ENCODE measurements at places on chromosomes 6 and 20.
A peak's percentile ranks its signal among the peaks of the same experiment; 100 is the strongest.

DNA sequence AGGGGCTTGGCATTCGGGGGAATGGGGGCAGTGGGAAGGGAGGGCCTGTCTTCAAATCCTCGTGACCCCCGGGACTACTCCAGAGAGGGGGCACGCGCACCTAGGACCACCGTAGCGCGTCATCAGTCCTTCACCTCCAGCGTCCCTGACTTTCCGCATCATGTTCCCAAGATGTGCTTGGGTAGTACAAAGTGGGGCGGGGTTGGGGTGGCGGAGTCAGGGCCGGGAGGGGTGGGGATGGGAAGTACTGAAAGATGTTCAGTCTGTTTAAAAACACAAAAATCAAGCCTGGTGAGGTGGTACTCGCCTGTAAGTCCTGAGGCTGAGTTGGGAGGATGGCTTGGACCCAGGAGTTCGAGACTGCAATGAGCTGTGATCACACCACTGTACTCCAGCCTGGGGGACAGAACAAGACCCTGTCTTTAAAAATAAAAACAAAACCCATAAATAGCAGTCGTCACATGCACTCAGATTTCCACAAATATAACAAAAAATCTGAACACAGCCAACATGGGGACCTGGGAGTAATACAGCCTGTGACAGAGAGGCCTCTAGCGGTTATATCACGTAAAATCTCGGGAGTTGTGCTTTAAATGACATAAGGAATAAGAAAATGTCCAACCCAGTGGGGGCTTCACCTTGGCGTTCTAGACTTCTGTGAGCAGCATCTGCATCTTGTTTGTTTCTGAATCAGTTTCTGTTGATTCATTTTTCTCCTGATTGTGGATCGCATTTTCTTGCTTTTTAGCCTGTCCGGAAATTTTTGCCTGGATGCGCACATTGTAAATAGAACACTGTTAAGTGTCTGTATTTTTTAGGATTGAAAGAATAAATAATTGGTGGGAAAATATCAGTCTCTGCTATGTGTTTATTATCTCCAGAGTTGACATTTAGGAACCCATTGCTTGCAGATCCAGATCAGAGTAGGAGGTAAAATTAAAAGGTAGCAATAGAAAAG lies 698 bp upstream of the LRP11 start:
- DNase-seq, result peak; percentile 88

GRCh38 chr6:57177545-57178265 lies 5.6 kb downstream of the BAG2 start:
- no peak for DNase-seq

- DNase-seq, result no peak
Observed at GRCh38 chr6:16698997-16699868, 62.0 kb downstream of the ATXN1 start.

GRCh38 chr6:64330694-64331307 lies 695.2 kb downstream of the PHF3 start:
- DNase-seq, result peak; percentile 70

GRCh38 chr6:41901882-41902519 lies 6.8 kb upstream of the USP49 start:
- DNase-seq, result no peak

DNA sequence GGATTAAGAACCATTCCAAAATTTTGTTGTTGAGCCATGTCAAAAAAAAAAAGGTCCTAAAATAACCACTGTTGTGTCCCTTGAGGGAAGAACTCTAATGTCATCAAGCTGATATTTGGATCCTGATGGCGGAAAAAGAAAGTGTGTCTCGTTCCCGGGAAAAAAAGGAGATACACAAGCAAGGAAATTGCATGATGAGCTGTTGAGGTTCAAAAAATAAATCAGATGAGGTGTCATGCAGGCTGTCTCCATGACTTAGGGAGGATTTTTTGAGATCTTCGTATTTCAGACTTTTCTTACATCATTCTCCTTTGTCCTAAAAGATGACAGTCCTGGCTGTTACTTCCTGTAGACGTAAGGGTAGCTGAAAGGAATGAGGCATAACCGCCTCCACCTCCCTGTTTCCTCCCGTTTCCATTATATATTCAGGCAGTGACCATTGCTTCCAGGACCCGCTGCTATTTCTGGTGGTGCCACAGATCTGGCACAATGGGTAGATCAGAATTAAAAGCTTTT lies 117.3 kb upstream of the TNFAIP3 start:
- peak; percentile 10 for DNase-seq

DNA sequence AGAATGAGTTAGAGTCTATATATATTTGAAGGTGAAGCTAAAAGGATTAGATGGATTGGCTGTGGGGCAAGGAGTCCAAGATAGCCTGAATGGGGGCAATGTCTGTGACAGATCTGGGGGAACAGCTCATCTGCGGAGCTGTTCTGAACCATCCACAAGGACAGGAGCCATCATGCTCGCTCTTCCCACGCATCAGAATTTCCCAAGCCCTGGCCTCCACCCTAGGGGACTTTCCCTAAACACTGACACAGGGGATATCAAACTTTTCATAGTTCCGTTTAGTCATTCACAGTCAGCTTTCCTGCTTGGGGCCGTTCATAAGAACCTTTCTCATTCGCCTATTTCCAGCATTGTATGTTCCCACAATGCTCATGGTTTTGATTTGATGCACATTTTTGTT lies 37.6 kb upstream of the CCN6 start:
- no peak for DNase-seq

DNA sequence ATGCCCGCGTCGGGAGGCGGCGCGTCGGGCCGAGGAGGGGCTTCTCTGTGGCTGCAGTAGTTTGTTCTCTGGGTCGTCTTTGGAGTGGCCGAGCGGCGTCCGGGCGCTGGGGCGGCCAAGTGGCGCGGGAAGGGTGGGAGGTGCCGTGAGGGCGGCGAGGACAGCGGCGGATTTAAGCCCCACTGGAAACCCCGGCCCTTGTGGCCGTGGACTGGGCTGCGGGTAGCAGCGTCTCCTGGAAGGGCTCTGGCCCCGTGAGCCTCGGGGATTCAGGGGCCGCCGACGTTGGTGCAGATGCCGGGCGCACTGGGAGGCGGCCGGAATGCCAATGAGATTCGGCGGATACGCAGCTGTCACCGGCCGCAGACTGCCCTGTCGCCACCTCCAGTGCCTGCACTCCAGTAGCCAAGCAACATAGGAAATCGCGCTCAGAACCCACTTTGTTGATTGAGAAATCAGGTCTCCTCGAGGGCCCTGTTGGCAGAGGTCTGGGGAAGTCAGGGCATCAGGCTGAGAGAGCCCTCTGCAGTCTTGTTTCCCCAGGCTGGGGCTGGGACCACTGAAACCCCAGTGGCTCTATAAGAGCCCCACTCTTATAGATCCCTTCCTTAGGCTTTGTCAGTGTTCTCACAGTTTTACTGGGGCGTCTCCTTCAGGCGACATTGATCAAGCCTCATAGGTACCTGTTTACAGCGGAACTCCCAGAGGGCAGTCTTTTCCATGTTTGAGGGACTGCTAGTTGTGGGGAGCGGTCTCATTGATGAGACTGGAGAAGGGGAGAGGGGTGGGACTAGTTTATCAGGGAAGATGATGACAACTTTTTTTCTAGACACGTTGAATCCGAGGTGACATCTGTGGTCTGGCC lies 642 bp downstream of the GZF1 start:
- DNase-seq, result peak; percentile 74

DNA sequence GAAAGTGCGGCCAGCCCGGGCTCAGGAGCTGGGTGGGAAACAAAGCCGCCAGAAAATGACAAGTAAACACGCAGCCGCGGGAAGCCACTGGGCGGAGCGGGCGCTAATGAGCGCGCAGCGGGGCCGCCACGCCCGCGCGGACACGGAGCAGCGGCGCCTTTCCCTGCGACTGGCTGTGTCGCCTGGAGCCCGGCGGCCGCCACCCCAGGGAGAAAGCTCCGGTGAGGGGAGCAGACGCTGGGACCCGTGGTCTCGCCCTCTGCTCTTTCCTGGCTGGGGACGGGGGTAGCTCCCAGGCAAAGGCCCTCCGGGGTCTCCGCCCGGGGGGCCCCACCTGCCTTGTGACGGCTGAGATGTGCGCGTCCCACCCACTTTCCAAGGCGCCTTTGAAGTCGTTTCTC lies 54.9 kb downstream of the PRR18 start:
- peak; percentile 65 for DNase-seq

GRCh38 chr6:157137501-157137900 lies 185.8 kb downstream of the TMEM242 start:
- DNase-seq, result no peak

- DNase-seq, result no peak
Observed at GRCh38 chr6:2959909-2960719, 11.3 kb downstream of the SERPINB6 start.
